ENCODE measurements at places on chromosomes 12 and 14.

- no peak for DNase-seq
Measured at GRCh38 chr14:47102472-47102871, 450.9 kb upstream of the RPL10L start.

DNA sequence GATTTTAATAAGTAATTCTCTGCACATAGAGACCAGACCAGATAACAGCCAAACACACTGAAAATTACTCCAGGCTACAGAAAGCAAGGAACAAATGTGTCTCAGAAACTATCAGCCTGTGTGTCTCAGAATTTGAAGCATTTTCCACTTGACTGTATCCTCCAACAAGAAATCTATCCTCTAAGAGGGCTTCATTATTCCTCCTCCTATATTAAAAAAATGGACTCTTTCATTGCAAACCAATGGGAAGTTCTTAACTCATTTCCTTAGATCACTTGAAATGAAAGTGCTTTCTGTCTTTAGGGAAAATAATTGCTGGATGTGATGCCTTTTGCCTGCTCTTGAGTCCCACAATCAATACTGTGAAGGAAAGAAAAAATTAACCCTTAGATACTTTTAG, 2.3 kb downstream of the ST8SIA1 start:
- no peak for DNase-seq

GRCh38 chr14:21572604-21573003, 7.3 kb downstream of the OR10G3 start:
- no peak for DNase-seq

DNA sequence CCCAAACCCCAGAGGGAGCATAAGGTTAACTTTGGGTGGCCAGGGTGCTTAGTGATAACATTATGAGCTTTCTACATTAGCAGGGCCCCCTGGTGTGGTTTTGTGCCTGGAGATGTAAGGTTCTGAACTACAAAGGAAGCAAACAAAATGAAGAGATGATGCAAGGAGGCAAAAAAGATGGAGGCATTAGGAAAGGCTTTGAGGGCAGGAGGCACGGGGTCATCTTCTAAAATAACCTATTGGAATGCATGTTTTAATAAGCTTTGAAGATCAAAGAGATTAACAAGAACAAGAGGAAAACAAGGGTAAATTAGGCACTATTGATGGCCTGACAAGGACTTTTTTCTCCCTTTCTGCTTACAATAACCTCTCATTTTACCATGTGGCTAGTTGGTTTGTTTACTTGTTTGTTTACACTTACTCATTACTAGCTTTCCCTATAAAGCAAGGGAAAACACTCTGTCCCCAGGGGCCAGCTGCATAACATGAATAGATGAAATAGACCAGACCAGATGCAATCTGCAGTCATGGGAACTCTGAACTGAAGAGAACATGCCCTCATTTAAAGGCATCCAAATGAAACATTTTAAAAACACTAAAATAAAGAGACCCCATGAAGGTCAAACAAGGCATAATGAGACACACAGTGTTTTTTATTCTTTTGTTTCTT, 390.3 kb downstream of the DIO2 start:
- no peak for DNase-seq

- DNase-seq: no peak
Measured at GRCh38 chr12:57237932-57238853, 8.7 kb downstream of the SHMT2 start.

DNA sequence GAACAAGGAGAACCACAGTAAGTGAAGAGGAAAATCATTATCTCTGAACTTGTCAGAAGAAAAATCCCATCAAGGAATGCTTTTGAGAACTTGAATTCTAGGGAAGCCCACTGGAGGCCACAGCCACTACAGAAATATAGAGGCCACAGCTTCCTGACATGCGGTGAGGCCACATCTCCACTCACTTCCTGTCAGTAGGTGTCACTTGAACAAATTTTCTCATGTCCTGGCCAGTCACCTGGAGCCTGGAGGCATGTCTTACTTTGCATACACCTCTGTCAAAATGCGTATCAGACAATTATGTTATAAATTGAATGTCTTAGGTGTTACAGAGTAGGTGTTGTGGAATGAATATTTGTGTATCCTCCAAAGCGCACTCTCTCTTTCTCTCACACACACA, 370.3 kb downstream of the DAD1 start:
- DNase-seq: no peak

- no peak for DNase-seq
Measured at GRCh38 chr12:39958377-39958776, 147.5 kb downstream of the SLC2A13 start.

DNA sequence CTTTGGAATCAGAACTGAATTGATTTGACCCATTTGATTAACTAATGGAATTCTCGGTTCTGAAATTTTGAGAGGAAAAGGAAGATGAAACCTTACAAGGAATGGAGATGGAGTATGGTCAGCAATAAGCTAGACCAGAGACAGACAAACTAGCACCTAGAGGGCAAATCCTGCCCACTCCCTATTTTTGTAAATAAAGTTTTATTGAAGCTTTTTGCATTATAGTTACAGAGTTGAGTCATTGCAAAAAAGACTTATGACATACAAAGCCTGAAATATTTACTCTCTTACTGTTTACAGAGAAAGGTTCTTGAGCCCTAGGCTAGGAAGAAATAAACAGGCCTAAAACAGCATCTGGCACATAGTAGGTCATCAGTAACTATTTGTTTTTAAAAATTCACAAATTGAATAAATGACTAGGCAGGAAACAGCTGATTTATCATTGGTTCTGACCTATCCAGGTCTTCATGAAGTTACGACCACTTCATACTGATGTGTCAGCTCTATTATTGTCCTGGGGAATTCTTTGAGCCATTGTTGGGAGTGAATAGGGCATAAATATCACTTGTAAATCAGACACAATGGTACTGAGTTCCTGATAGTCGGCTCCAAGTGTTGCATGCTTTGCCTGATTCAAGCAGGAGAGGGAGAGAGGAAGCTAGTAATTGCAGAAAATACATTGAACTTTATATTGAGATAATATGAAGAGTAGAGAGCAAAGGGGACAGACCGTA, 14.6 kb upstream of the STAB2 start:
- DNase-seq: no peak

- no peak for DNase-seq
Measured at GRCh38 chr14:68283378-68284123, 464.0 kb downstream of the RAD51B start.

DNA sequence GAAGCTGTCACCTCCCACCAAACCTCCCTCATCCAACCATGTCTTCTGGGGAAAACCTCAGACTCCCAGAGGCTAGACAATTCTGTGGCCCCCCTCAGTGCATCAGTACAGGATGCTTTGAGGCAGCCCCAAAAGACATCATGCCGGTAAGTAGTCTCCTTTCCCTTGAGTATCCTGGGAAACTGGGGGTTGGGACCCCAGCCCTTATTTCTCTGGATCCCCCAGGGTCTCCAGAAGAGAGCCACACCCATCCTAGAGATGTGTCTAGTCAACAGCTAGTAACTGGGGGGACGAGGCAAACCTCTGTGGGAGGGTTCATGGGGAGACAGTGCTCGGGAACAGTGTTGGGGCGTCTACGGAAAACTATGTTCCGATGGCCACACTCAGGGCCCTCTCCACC, 974.2 kb upstream of the TMEM132C start:
- no peak for DNase-seq

DNA sequence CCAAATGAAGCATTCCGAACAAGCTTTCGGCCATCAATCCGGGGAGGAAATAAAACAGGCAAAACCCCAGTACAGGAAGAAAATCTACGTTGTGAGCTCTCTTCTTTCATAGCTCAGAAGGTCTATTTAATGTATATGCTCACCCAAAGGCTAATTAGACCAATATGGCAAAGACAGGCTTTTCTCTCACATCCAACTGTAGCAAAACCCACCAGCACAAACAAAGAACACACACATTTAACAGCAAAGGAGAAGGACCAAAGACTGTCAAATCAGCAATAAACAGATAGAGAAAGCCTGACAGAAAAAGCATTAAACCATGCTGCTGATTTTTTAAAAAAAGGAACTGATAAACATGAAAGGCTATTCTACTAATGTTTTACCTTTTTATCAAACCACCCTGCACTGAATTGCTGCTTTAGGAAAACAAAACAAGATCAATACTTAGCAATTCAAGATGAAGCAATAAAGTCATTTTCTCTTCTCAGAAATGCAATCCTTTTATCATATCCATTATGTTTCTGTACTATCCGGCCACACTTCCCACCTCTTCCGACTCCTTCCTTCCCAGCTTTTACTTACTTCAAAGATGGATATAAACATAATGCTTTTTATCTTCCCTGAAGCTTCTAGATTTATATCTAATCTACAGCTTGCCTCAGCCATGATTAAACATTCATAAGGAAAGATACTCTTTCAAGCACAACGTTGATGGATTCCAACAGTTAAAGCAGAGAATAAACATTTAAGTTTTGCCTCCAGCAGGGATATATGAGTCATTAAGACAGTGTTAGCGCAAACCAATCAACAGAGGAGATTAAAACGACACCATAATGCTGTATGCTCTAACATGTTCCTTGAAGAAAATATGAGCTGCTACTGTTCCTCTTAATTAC, 74.6 kb upstream of the BBS10 start:
- peak; percentile 43 for DNase-seq

- peak; percentile 19 for DNase-seq
Measured at GRCh38 chr12:712172-712863, 40.1 kb upstream of the WNK1 start.
